ENCODE measurements at places on chromosomes 12 and 14.

- H3K27ac ChIP-seq, result no peak overlapping the region
- no peaks in the 10 kb centered on the region for H3K4me1 ChIP-seq
- no peaks in the 10 kb centered on the region for H3K36me3 ChIP-seq
- DNase-seq, result no peak
Observed at GRCh38 chr14:88829188-88829587, 4.7 kb downstream of the TTC8 start.

DNA sequence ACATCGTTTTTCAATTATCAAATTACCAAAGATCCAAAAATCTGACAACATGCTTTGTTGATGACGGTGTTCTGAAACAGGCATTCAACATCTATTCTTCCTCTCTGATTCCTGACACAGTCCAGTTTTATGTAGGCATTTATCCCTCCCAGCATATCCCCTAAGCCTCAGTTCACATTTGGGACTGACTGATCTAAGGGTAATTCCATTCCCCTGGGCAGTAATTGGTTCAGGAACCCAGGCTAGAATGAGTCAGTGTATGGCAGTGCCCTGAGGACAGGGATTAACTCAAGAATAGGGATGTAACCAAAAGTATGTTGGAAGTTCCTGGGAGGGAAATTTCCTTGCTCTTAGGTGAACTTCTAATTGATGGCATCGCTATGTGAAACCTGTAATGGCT, 10.3 kb upstream of the PCNX1 start:
- DNase-seq, result no peak
- no peaks in the 10 kb centered on the region for H3K36me3 ChIP-seq
- no peaks in the 10 kb centered on the region for H3K4me1 ChIP-seq
- H3K27me3 ChIP-seq, result no peaks in the 10 kb centered on the region

GRCh38 chr12:11941606-11942337, 129.0 kb upstream of the BCL2L14 start:
- DNase-seq, result no peak
- no peaks in the 10 kb centered on the region for H3K4me1 ChIP-seq
- no peaks in the 10 kb centered on the region for H3K36me3 ChIP-seq
- no peak overlapping the region for H3K4me3 ChIP-seq

DNA sequence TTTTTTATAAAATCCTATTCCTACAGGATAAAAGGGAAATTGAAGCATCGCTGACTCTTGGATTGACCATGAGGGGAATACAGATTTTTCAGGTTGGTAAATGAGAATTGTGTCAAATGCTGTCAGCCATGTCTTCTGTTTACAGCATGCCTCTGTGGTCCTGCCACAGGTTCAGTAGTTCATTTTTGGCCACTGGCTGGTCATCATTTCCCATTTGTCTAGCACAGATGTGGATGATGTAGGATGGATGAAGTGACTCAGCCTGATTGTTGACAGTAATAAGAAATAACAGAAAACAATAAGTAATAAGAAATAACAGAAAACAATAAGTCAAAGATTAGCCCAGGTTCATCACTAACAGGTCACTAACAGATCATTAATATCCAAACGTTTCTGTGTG, 59.8 kb downstream of the FRMD6 start:
- H3K4me1 ChIP-seq, result peaks cover 13% of the 10 kb centered on the region
- H3K27me3 ChIP-seq, result no peaks in the 10 kb centered on the region
- no peak overlapping the region for H3K4me3 ChIP-seq
- H3K36me3 ChIP-seq, result peaks cover 6% of the 10 kb centered on the region

- H3K36me3 ChIP-seq, result no peaks in the 10 kb centered on the region
- H3K4me1 ChIP-seq, result no peaks in the 10 kb centered on the region
- DNase-seq, result no peak
- no peak overlapping the region for H3K4me3 ChIP-seq
- no peaks in the 10 kb centered on the region for H3K27me3 ChIP-seq
Observed at GRCh38 chr14:89085737-89086382, 261.4 kb downstream of the TTC8 start.

DNA sequence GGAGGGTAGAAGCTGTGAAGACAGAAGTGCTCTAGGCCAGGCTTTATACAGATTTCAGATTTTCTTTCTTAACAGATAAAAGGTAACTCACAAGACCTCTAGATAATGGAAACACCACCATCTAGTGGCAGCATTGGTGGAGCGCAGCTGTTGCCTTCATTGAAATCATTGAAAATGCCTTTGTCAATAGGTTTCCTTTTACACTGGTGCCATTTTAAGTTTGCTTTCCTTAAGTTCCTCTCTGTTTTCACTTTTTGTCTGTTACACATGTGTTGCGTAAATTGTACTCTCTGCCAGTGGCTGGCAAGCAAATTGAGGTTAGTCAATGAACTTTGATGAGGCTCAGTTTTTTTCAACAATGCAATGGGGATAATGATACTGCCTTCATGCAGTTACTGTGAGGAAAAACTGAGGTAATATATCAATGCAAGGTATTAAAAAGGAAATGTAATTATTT, 31.1 kb downstream of the ALDH1L2 start:
- no peaks in the 10 kb centered on the region for H3K36me3 ChIP-seq
- no peaks in the 10 kb centered on the region for H3K27me3 ChIP-seq
- H3K27ac ChIP-seq, result no peak overlapping the region
- H3K4me3 ChIP-seq, result no peak overlapping the region
- peak; percentile 79 for DNase-seq

- no peak overlapping the region for H3K27ac ChIP-seq
- no peaks in the 10 kb centered on the region for H3K4me1 ChIP-seq
Observed at GRCh38 chr14:38143170-38143569, 64.5 kb upstream of the SSTR1 start.

GRCh38 chr12:127172861-127173260, 1094.1 kb upstream of the TMEM132C start:
- DNase-seq, result no peak
- H3K27ac ChIP-seq, result no peak overlapping the region
- H3K36me3 ChIP-seq, result no peaks in the 10 kb centered on the region
- H3K4me1 ChIP-seq, result no peaks in the 10 kb centered on the region
- H3K27me3 ChIP-seq, result no peaks in the 10 kb centered on the region

DNA sequence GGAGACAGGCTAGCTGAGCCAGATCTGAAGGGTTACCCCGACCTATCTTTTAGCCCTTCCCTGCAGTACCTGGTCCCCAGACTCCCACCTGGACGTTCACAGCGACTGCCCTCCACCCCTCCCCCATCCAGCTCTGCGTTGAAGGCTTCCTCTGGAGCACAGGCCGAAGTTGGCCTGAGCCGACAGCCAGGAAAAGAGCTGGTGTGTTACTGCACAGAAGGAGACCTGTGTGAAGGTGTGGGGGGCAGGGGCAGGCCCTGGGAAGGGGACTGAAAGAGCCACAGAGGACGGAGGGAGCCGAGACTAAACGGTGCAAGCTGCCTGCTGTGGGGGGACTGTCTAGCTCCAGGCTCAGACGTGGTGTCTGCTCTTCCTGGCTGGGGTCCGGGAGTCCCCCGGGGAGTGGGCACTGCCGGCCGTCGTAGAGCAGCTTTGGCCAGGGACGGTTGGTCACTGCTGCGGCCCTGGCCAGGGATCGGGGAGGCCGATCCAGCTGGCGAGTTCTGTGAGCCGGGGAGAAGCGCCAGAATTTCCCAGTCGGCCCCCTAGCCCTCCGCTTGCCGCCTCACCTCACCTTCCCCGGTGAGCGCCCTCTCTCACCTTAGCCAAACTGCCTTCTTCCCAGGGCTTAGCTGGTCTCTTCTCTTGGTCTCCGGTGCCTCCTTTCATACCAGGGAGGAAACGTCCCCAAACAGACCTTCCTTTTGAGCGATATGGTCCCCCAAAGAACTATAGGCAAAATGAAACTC, 899 bp upstream of the COL2A1 start:
- peaks cover 29% of the 10 kb centered on the region for H3K4me1 ChIP-seq
- H3K27ac ChIP-seq, result peak overlapping the region; percentile 68

DNA sequence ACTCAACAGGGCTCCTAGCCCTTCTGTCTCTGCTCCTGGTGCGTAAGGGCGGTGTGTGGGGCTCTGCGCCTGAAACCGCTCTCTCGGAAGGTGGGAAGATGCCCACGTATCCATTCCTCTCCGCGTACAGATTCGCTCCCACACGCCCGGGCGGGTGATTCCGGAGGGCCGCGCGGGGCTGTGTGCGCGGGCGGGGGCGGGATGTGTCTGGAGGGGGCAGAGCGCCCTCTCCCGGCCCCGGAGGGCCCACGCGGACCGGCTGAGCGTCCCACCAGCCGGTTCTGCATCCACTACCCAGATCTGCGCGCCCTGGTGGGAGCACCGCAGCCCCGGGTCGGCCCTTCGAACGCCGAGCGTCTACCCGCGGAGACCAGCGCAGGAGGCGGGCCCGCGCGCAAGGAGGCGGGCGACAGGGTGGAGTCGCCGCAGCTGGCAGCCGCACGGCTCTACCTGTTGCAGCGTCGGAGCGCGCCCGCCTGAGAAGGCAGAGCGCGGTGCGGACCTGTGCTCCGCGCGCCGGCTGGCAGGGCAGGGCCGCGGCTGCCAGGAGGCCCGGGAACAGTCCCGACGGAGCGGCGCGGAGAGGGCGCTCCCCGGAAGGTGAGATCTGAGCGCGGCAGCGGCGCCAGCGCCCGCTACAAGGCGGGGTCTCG, 1.4 kb upstream of the KCNK13 start:
- H3K27ac ChIP-seq, result no peak overlapping the region
- H3K4me1 ChIP-seq, result peaks cover 6% of the 10 kb centered on the region
- peak overlapping the region; percentile 37 for H3K4me3 ChIP-seq
- no peaks in the 10 kb centered on the region for H3K36me3 ChIP-seq

All from cardiac muscle cell (in vitro differentiated cells and primary cell).